Adrenal gland (tissue), 19 donors: ENCODE measurements at places on chromosomes 7 and 10. TPM values are rescaled to one million over a fixed set of nuclear protein-coding genes. Genes with fewer than 3 reads are reported as not detected.

The NXPH1 gene
- polyA plus RNA-seq: 18.4 TPM

The PTTG1IP2 gene
- polyA plus RNA-seq: not detected

The ELN gene
- 33.4 TPM for polyA plus RNA-seq

The CRTAC1 gene
- 0.72 TPM for polyA plus RNA-seq

The IL2RA gene
- 0.24 TPM for polyA plus RNA-seq

The FRAT1 gene
- polyA plus RNA-seq: 2.7 TPM

The NOS3 gene
- polyA plus RNA-seq: 2.2 TPM

The CACNB2 gene
- 12.9 TPM for polyA plus RNA-seq

The SYCE1 gene
- 0.92 TPM for polyA plus RNA-seq

The MRLN gene
- 2.0 TPM for polyA plus RNA-seq

The HSPA12A gene
- polyA plus RNA-seq: 35.7 TPM

The PLCE1 gene
- 0.94 TPM for polyA plus RNA-seq

The POU6F2 gene
- 0.03 TPM for polyA plus RNA-seq

The FOXP2 gene
- polyA plus RNA-seq: 1.4 TPM

The SDK1 gene
- polyA plus RNA-seq: 0.79 TPM

The ORAI2 gene
- 7.0 TPM for polyA plus RNA-seq

The UCN3 gene
- 0.20 TPM for polyA plus RNA-seq

The CPVL gene
- 8.1 TPM for polyA plus RNA-seq

The PNLIPRP3 gene
- polyA plus RNA-seq: not detected

The HECW1 gene
- polyA plus RNA-seq: 0.03 TPM

The DOCK1 gene
- 14.5 TPM for polyA plus RNA-seq

The ENTPD1 gene
- 12.6 TPM for polyA plus RNA-seq

The PDZD7 gene
- polyA plus RNA-seq: 0.18 TPM

The PROSER2 gene
- 1.5 TPM for polyA plus RNA-seq

The EVX1 gene
- polyA plus RNA-seq: 0.64 TPM

The VIM gene
- polyA plus RNA-seq: 377 TPM

The CASD1 gene
- polyA plus RNA-seq: 40.3 TPM

The NCOA4 gene
- 134 TPM for polyA plus RNA-seq

The ZNF282 gene
- polyA plus RNA-seq: 15.1 TPM
